Neural crest cell (in vitro differentiated cells): ENCODE measurements at places on chromosomes 7 and 10. TPM values are rescaled to one million over a fixed set of nuclear protein-coding genes. Genes with fewer than 3 reads are reported as not detected.

The KCNH2 gene
- total RNA-seq, result 10.7 and 12.4 TPM in 2 replicates

The ENKUR gene
- total RNA-seq, result 1.7 and 2.0 TPM in 2 replicates

- DNase-seq, result no peak
- no peak overlapping the region for H3K4me3 ChIP-seq
Measured at GRCh38 chr7:131244259-131244852, 83.3 kb upstream of the MKLN1 start.

- H3K4me1 ChIP-seq, result peaks cover 39% of the 10 kb centered on the region
- peak overlapping the region; percentile 64 for H3K27ac ChIP-seq
- H3K4me3 ChIP-seq, result peak overlapping the region; percentile 10
Measured at GRCh38 chr7:16989811-16990413, 108.1 kb upstream of the AGR3 start.

GRCh38 chr10:126087796-126088505, 191.6 kb downstream of the FANK1 start:
- H3K27ac ChIP-seq, result peak overlapping the region; percentile 28
- DNase-seq, result no peak
- no peaks in the 10 kb centered on the region for H3K27me3 ChIP-seq
- H3K4me3 ChIP-seq, result no peak overlapping the region

DNA sequence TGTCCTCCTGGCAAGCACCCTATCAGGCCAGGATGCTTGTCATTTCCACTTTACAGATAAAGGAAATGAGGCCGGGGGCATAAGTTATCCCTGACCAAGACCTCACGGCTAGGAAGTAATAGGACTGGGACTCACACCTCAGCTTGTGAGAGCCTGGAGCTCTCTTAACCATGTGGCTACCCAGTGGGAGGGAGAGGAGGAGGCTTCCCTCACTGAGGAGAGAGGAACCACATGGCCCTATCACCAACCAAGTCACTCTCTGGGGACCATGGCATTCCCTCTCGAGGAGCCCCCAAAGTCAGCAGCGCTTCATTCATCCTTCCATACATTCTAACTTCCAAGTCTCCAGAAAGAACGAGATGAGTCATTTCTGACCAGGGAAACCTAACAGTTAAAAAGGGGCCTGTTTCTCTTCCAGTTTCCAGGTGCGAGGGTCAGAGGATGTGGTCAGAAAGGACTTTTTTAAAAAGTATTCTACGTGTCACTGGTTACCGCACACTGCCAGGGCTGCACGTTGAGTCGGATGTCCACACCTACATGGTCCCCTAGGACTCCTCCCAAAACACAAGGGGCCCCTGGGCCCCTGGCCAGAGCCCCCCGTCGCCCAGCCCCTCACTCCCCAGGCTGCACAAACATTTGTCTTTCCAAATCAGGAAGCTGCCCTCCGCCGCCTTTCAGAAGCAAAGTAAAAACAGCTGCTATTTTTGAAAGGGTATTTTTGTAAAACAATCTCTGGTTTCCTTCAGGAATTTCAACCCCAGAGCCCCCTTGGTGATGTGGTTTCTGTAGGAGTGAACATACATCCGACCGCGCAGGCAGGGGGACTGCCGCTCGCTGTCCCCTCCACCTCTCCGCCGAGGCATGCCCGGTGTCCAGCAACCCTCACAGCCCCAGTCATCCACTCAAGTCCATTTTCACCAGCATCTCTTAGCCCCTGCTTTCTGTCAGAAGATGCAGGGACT, 128.2 kb upstream of the CHST15 start:
- H3K27ac ChIP-seq, result no peak overlapping the region
- no peak overlapping the region for H3K4me3 ChIP-seq
- H3K4me1 ChIP-seq, result no peaks in the 10 kb centered on the region
- no peaks in the 10 kb centered on the region for H3K27me3 ChIP-seq
